ENCODE measurements at places on chromosomes 1 and 21.

DNA sequence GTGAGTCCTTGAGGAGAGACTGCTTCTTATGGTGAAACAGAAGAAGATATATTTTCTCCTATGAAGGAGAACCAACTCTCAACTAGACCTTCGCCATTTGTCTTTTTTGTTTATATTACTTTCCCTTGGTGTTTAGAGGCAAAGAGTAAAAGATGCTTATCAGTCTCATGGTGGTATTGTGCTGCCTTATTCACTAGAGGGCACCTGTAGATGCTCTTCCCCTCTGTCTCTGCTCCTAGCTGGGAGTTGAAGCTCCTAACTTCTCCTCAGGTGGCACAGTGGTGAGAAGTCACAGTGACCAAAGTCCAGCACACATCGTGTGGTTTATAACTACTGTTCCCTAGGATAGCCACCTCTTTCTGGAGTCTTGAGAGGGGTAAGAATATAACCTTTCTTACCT is 1359.6 kb downstream of the PLA2G4A start:
- DNase-seq: no peak

GRCh38 chr1:229848752-229849677 is 218.0 kb upstream of the GALNT2 start:
- no peak for DNase-seq

GRCh38 chr1:59044535-59045121 is 252.3 kb upstream of the FGGY start:
- no peak for DNase-seq

DNA sequence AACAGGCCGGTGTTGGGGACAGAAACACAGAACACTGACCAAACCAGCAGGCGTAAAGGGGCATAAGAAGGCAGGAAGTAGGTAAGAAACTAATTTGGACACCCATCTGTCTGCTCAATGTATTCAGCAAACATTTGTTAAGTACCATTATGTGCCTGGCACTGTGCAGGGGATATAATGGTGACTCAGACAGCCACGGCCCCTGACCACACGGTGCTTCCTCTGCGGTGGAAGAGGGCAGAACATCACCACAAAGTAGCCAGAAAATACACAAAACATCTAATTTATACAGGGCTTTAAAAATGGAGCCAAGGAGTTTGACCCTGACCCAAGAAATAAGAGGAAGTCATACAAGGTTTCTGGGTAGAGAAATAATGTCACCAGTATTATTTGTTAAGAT is 12.9 kb downstream of the DNAJC11 start:
- DNase-seq: no peak

DNA sequence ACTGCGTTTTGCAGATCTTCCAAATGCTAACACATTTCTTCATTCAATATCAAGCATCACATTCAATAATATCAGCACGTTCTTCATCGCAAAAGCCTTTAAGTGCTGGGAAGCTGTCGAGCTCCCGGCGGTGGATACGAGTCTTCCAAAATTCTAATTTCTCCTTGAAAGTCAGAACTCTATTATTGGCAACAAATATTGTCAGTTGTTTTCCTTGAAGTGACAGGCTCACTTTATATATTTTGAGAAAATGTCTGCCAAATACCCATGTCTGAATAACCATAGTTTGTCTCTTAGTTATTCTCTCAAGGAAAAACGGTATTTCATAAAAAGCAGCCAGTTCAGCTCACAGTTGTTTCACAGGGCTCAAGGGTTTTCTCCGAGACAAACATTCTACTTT is 226.2 kb upstream of the C1orf174 start:
- no peak for DNase-seq

GRCh38 chr1:119554183-119554582 is 47.2 kb downstream of the HSD3B1 start:
- no peak for DNase-seq

DNA sequence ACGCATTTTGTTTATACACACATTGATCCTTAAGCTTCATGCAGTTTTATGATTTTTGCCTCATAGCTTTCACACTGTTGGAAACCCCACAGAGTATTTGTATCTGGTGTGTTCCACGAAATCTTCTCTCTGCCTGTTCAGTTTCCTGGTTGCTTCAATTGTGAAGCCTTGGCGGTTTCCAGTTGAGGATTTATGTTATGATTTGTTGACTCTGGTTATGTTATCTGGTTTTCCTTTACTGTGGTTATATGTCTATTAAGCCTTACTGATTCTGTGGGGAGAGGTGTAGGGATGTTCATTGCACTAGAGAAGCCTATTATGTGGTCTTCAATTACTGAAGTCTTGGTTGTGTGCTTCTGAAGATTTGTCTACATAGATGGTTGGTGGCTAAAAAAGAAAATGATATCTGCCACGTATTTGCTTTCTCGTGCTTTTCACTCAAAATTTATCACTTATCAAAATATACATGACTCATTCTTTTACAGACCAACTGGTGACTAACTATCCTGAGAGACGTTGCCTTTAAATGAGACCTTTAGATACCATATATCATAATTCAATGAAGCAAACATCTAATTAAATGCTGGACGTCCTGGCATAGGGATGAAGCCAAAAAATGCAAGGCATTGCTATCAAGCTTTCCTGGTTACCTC is 488.0 kb upstream of the B3GALT2 start:
- no peak for DNase-seq

GRCh38 chr1:90262791-90263190 is 267.9 kb downstream of the ZNF326 start:
- DNase-seq: no peak

DNA sequence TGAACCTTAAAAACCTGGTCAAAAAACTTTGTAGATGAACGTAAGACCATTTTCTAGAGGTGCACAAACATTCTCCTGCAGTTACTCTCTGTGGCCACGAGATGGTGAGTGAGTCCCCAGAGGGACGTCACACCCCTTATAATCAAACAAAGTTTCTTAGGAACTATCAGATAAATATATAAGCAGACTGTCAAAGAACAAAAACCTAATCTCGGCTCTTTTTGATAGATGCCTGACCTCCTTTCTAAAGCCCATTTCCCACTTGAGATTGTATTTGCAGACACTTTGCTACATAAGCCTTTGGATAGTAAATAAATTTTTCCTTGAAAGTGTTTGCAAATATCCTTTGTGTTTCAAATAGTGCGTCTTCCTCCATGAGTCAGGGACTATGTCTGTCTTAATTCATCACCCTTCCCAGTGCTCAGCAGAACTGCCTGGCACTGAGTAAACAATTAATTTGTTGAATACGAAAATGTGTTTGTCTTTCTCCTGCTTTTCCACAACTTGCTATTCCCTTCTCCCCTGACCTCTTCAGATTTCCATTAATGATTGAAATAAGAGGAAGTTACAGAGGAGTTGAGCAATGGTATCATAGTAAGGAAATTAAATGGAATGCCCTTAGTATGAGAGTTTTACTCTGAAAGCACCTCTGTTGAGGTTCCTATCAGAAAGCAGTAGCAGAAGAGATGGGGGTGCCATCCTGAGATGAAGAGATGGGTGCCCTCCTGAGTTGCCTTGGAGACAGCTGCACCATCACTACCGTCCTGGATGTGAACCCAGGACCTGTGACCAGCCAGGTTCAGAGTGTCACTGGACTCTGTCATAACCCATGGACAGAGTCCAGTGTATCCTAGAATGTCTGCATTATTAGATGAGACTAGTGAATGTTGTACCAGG is 57.8 kb upstream of the RAVER2 start:
- no peak for DNase-seq

DNA sequence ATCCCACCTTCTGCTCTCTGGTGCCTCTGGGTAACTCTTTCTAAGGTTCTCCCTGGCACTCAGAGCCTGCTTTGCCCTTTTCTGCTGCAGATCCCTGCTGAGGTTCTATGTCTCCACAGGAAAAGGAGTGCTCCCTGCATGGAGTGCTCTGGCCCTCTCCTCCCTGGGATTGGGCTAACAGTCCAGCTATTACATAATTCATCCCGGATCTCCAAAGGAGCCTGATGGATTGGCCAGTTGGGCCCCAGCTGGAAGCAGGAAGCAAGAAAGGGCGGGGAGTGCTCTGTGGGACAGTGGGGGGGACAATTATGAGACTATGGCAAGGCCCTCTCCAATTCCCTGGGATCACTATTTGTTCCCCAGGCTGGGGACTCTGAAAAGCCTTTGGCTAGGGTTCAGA is 51.9 kb upstream of the GOLT1A start:
- DNase-seq: no peak

- DNase-seq: no peak
Measured at GRCh38 chr1:211741116-211741515, 65.7 kb upstream of the NEK2 start.

DNA sequence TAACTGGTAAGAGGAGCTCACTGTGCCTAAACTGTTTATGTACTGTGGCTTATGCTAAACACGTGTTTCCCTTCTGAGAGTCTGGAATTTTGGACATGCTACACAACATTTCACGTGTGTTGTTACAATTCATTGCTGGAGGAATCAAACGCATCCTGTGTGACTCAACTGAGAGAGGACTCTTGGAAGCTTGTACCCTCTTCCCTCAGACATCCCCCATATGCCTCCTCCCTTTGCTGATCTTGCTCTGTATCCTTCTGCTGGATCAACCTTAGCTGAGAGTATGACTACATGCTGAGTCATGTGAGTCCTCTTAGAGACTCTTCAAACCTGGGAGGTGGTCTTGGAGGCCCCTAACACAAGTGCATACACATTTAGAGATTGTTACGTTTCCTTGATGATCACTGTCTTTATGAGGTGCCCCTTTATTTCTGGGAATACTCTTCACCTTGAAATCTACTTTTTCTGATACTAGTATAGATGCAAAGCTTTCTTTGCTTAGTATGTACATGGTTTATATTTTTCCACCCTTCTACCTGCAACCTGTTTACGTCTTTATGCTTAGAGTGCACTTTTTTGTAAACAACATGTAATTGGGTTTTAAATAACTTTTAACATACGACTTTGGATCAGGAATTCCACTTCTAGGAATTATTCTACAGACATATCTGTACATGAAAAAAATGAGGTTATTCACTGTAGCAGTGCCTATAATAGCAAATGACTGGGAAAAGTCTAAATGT is 8.7 kb downstream of the NPHP4 start:
- DNase-seq: no peak

- DNase-seq: no peak
Measured at GRCh38 chr1:58753431-58753866, 30.4 kb downstream of the JUN start.

- no peak for DNase-seq
Measured at GRCh38 chr1:17636612-17637011, 97.1 kb downstream of the ARHGEF10L start.

- no peak for DNase-seq
Measured at GRCh38 chr1:228151180-228151925, 1.6 kb downstream of the GJC2 start.

- no peak for DNase-seq
Measured at GRCh38 chr1:203645996-203646395, 19.4 kb downstream of the ATP2B4 start.

DNA sequence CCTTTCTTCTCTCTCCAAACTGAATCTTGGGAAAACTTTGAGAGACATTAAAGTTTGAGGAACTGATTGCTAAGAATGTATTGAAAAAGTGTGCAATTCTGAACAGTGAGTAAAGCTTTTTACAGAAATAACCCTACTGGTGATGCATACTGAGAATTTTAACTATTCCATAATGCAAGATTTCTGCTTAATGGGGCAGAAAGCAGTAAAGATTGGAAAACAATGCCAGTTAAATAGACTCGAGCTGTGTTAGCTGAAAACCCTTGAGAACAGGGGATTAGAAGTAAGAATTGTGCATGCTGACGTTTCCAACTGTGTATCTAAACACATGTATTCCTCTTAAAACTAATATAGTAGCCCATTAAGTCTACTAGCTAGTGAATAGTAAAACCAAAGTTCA is 1500.2 kb upstream of the PRMT6 start:
- DNase-seq: no peak

DNA sequence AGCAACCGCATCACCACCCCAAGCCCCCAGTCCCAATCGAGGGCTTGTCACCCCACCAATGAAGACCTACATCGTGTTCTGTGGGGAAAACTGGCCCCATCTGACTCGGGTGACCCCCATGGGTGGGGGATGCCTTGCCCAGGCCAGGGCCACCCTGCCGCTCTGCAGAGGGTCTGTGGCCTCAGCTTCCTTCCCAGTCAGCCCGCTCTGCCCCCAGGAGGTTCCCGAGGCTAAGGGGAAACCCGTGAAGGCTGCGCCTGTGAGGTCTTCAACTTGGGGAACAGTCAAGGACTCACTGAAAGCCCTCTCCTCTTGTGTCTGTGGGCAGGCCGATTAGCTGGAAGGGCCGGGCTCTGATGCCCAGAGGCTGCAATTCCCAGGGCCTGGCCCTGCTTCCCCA is 2.0 kb downstream of the SRARP start:
- no peak for DNase-seq

DNA sequence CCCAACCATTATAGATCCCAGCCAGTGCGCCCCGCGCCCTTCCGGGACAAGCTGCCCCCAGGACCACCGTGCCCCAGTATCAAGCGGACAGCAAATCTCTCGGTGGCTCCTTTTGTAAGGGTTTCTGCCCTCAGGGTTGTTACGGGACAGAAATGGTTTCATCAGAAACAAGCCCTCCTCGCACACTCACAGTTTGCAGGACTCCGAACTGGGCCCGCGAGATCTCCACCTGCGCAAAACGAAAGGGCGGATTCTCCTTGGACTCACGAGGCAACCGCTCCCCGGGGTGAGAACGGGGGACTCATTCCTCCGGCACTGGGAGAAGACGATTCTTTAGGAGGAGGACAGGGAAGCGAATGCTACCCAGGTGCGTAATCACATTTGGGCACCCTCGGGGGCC is 51.1 kb upstream of the H6PD start:
- no peak for DNase-seq

GRCh38 chr1:61636376-61636775 is 88.6 kb downstream of the TM2D1 start:
- no peak for DNase-seq

- no peak for DNase-seq
Measured at GRCh38 chr1:33586106-33586505, 113.7 kb downstream of the ZSCAN20 start.

DNA sequence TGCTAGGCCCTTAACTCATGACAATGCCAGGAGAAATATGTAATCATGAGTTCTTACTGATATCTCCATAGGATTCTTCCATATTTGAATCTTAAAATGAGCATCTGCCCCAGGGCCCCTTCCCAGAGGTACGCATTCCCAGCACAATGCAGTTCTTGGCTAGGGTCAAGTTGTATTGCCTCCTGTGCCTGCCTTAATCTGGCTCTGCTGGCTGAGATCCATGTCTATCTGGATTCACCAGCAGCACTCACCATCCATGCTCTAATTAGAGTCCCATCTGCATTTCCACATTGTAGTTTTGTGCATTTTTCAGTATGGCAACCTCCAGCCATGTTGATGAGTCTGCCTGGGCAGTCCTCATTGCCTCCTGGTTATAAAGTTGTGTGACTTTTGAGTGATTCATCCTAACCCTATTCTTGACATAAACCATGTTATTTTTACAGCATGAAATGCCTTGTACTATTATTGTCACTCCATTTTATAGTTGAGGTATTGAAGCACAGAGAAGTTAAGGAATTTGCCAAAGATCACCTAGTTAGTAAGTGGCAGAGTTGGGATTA is 55.9 kb downstream of the CAMSAP2 start:
- DNase-seq: no peak

- DNase-seq: no peak
Measured at GRCh38 chr21:44858291-44858690, 15.2 kb downstream of the PTTG1IP start.
